Stimulated activated CD4-positive, alpha-beta T cell treated with anti-CD3 and anti-CD28 coated beads, Interleukin-1b, Interleukin-23, amount 100 ng/mL, for 1 hour (primary cell): ENCODE measurements at places on chromosomes 1 and 21.

GRCh38 chr1:160474392-160475242 is 48.4 kb downstream of the SLAMF6 start:
- no peak for DNase-seq

DNA sequence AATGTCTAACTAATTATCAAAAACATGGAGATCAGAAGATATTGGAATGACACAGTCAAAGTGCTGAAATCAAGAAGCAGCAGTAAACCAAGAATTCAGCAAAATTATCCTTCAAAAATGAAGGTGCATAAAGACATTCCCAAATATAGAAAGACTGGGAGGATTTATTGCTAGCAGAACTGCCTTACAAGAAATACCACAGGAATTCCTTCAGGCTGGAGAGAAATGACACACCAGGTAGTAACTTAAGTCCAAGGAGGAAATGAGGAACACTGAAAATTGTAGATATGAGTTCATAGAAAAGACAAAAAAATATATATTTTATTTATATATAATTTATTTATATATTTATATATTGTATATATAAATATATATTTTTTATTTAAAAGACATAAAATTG is 217.2 kb downstream of the RPS6KC1 start:
- no peak for DNase-seq

- no peak for DNase-seq
These were observed 43.1 kb upstream of the FOXO6 start for GRCh38 chr1:41318135-41318534.

DNA sequence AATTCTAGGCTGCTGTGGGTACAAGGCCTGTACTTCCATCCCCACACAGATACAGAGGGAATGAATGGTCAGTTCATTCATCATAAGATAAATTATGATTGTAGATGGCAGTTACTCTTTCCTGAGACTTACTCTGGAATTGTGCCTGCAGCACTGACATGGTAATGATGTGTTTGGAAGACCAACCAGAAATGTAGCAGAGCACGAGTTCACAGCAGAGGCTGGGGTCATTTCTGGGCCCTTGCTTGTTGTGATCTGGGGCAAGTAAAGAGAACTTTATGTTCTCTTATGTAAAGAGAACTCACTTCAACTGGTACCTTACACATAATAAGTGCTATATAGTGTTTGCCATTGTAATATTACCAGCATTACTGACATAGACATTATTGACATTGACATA is 411.9 kb downstream of the NTNG1 start:
- no peak for DNase-seq
